Pancreas (tissue), 10 donors: ENCODE measurements at places on chromosomes 3 and 15.

DNA sequence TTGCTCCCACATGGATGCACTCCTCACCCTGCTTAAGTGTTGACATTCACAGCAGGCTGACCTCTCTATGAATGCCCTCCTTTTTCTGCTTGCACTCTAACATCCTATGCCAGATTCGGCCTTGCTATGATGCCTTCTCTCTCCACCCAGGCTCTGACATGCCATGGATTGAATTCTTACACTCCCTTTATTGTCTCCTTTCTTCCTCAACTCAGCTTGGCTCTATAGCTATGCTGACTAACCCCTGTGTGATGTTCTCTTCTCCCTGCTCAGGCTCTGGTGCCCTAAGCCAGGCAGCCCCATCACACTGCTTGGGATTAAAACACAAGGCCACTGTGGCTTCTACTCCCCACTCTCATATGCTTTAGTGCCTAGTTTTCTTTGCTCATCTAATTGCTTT, 563.7 kb downstream of the NSUN3 start:
- no peak for DNase-seq

DNA sequence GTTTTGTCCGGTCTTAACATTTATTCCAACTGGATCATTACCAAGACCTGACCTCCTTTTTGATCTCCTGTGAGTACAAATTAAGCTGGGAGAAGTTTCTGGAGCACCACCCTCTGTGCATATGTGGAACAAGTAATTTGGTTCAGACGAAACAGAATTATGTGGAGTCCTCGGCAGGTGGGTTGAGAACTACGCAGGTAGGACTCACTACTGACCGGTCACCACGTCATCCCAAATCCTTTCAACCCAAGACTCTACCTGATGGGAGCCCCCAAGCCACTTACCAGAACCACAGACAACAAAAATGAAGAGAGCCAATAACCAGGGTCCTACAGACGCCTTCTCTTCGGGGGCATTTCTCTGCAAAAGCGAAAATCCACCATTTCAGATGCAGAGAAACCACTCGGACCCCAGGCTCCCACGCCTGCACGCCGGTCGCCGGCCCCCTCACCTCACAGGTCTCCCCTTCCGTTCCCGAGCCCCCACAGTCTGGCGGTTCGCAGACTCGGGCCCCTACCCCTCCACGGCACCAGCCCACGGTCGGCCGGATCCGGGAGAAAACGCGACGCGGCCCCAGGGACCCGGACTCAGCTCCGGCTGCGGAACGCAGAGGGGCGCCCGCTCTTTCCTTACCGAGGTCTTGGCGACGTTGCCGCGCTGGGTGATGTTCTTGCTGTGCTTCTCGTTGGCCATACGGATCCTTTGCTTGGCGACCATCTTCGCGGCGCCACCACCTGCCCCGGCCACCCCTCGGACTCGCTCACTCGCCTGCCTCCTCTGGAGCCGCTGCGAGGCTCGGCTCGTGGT, 674 bp downstream of the SERP1 start:
- DNase-seq, result no peak

GRCh38 chr3:26438325-26438940, 184.1 kb upstream of the LRRC3B start:
- no peak for DNase-seq

DNA sequence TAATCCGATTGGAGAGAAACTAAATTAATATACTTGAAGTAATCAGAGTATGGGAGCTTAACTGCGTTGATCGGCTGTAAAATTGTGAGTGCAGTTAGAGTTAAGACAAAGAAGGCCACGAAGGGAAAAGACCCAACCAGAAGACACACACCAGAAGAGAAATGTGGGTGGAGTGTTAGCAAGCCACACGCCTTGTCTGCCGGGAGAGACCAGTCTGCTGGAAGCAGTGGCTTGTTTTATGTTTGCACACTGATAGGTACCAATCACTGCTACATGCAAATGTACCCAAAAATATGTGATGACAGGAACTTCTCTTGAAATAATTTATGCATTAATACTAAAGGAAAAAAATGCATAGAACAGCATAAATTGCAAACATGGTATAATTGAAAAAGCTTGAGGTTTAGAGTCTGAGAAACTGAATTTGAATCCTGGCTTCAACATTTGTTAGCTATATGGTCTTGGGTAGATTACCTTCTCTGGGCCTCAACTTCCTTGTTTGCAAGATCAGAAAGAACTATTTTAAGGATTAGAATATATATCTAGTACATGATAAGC, 23.1 kb downstream of the EEFSEC start:
- DNase-seq, result no peak

DNA sequence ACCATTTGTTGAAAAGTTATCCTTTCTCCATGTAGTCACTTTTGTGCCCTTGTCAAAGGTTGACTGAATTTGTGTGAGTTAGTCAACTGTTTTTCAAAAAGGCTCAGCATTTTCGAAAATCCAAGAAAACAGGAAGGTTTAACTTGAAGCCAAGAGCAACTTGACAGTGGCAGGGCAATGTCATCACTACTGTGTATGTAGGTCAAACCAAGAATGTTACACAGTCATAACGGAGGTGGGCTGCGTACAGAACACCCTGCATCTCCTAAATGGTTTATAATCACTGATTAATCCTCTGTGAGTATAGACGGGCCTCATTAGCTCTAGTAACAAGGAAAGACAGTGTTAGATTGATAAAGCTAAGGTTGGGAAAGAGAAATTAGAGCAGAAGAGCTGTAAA, 1064.9 kb downstream of the FHIT start:
- DNase-seq, result no peak

DNA sequence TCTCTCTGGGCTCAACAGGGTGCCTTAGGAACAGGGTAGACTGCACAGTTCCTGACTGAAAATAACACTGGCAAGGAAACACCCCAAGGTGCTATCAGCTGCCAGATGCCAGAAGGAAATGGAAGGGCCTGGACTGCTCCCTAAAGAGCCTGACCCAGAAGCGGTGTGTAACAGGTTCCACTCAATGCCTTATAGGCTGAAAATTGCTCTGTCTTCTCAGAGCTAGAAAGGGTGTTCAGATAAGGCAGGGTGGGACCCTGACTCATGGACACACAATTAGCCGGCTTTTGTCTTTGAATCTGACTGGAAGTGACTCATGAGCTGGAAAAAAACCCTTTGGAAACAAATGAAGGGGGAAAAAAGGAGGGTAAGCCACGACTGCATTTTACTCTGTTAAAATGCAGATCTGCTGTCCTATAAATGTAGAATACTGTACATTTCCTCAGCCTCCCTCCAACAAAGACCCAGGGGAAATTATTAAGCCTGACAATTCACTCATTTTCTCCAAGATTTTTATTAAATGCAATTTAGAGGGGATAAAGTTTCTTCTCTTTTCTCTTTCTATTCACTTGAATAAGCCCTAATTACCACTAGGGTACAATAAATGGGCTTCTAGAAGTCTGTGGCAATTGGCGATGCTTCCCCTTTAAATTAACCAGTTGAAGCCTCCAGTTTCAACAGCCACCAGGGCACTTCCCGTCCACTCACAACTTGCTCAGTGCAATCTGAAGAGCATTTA, 160.2 kb upstream of the TBL1XR1 start:
- DNase-seq, result no peak

- no peak for DNase-seq
These were observed 79.1 kb downstream of the CEP63 start for GRCh38 chr3:134564991-134565390.

DNA sequence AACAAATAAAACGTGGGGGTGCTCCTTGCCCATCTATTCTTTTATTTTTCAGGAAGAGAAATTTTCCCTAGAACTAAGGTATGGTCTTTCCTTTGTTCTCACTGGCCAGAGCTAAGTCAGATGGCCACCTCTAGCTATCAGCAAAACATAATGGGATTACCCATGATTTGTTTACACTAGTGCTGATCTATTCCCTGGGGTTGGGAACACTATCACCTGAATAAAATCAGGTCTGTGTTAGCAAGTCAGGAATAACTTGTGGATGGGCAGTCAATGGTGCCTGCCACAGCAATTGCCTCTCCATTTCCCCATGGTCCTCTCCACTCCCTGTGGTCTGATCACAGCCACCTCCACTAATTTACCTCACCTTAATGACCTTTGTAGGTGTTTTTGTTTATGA, 181.7 kb upstream of the CADPS start:
- no peak for DNase-seq

GRCh38 chr15:42413920-42414319, 54.6 kb downstream of the CAPN3 start:
- DNase-seq, result no peak

- no peak for DNase-seq
These were observed 59.9 kb upstream of the POMGNT2 start for GRCh38 chr3:43165786-43166185.

- DNase-seq, result no peak
These were observed 1.0 kb upstream of the PCCB start for GRCh38 chr3:136249091-136249490.

GRCh38 chr3:65751123-65751700, 287.5 kb downstream of the MAGI1 start:
- DNase-seq, result peak; percentile 42

DNA sequence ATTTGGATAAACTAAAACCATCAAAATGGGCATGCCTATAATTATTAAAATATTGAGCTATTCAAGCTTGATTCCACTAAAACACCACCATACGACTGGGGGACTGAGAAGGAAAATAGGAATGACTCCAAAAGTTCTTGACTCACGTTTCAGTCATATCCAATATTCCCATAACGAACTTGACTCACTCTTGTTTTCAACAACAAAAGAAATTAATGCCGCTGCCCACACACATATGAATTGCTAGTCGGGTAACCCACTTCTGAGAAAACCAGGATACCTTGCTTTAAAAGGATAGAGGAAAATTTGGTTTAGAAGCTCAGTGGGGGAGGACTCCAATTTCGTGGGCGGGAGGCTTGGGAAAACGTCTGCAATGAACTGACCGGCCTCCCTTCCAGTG, 5.2 kb downstream of the HTR3C start:
- DNase-seq, result no peak

DNA sequence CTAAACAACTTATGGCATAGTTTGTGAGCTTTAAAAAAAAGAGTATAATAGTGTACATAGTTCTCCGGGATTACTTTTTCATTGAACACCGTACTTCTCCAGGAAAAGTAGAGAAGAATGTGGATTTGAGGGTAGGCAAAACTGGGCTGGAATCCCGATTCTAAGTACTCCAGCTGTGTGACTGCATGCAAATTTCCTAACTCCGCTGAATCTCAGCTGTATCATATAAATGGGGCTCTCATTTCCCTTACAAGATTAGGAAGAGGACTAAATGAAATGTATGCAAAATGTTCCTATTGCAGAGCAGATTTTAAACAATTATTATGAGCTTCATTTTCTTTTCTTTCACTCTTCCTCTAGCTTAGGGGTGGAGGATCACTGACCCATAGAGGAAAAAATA, 70.3 kb upstream of the HERC1 start:
- DNase-seq, result no peak

GRCh38 chr15:56754772-56755370, 21.6 kb upstream of the ZNF280D start:
- no peak for DNase-seq

- DNase-seq, result no peak
These were observed 27.2 kb upstream of the ARPIN start for GRCh38 chr15:89939910-89940309.

- DNase-seq, result no peak
These were observed 47.7 kb upstream of the C2CD4B start for GRCh38 chr15:62212741-62213140.

DNA sequence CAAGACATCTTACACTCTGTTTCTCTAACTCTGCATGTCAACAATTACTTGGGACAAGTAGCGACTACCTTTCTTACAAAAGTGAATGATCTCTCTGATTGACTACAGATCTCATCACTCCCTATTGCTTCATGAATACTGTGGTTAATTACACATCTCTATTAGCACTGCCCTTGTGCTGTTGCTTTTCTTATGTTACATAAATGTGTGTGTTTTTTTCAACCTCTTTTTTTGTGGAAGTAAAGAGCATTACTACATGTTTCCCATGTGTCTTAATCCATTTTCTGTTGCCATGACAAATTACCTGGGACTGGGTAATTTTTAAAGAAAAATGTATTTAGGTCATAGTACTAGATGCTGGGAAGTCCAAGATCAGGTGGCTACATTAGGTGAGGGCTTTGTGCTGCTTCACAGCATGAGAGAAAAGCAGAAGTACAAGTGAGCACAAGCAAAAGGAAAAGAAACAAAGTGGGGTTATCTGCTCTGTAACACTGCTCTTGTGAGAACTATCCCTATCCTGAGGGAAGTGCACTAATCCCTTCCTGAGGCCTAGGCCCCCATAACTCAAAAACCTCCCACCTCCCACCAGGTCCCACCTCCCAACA, 298.2 kb upstream of the SATB1 start:
- DNase-seq, result no peak

DNA sequence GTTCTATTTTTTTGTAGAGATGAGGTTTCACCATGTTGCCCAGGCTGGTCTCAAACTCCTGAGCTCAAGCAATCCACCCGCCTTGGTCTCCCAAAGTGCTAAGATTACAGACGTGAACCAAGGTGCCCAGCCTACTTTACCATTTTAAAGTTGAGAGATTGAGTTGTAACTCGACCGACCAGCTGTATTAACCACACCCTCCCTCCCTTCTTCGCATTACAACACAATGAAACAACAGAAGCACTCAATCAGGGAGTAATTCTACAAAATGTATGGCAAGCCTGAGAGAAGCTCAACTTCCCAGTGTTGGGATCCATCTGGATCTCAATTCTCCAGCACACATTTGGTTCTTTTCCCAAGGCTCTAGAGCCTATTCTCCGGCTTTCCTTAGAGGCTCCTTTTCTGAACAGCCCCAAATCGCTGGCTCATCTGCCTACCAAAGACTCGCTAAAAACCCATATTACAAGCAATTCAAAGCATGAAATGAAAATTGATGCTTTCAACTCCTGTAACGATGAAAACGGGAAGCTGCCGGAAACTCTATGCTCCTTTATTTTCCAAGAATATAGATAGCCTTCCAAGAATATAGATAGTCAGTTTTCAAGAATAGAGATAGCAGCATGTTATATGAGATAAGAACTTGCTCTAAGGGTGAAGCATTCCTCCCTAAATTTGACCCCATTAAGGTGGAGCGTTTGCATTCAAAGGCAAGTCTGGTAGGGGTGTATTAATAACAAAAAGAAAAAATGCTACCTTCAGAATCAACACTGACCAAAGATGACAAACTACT, 450.9 kb downstream of the MAGI1 start:
- no peak for DNase-seq

DNA sequence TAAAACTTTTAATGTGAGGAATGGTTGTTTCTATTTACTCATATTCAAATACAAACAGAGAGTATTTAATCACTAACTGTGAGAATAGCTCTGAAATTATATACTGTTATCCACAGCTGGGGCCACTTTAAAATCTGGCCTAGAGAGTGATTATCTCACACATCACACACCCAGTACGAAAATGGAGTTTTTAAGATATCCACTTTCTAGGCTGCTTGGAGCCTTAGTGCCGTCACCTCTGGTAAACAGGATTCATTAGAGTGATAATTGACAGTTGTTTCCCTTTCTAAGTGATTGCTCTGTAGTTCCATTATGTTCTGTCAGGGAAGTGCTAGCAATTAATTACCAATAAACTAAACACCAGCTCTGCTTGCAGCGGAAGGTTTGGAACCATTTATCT, 942.4 kb downstream of the FHIT start:
- DNase-seq, result no peak

DNA sequence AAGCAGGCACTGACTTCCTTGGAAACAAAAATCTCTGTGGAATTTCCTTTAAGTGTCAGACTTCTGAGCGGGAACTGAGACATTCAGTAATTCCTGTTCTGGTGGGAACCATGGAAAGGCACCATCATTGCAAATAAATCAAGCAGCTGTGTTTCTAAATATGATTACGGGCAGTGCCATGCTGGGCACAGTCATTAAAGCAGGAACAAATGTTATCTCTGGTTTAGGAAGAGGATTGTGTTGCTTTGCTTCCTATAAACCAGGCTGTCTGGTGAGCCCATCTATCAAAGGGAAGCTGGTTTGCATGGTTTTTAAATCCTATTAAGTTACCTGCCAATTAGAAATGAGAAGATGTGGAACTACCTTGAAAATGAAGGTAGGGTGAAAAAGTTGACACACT, 86.7 kb downstream of the EBLN2 start:
- no peak for DNase-seq
